ENCODE measurements at places on chromosomes 12 and 14. TPM values are rescaled to one million over a fixed set of nuclear protein-coding genes. Genes with fewer than 3 reads are reported as not detected.

DNA sequence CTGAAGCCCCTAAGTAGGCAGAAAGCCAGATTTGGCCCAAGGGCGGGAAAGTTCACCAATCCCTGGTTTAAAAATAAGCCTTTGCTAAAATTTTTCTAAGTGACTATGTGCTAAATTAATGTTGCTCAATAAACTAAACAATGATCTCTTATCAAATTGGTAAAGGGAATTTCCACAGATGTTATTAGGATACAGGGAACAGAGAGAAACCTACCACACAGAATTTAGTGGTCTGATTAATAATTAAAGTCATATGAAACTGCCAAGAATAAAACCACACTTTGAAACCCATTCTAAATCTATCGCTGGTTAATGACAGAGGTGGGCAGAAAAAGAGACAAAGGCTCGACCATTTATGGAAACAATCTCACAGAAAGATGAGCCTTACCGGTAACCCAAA lies 22.0 kb downstream of the ANAPC5 start:
- no peak for DNase-seq

- no peak for DNase-seq
Observed at GRCh38 chr14:85822236-85822635, 292.3 kb downstream of the FLRT2 start.

GRCh38 chr12:68630598-68630997 lies 19.9 kb downstream of the RAP1B start:
- no peak for DNase-seq

The PTPN6 gene
- total RNA-seq, result 12.4 TPM

- no peak for DNase-seq
Observed at GRCh38 chr12:52679875-52680274, 332 bp downstream of the KRT1 start.

GRCh38 chr12:67754933-67755697 lies 106.6 kb downstream of the DYRK2 start:
- DNase-seq, result no peak

DNA sequence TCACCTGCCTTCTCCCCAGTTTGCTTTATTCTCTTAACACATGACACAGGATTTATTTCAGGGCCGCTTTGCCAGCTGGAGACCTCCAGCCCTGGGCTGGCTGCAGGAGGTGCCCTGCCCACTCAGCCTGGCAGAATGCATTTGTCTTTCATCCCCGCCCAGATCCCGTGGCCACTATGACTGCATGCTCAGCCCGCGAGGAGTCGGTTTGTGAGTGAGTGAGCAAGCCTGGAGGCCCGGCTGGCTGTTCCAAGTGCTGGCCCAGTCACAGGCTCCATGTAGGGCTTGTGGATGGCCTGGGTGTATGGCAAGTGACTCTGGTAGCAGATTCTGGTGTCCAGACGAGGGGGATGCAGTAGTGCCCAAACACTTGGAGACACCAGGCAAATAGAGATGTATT lies 2.1 kb downstream of the TDP1 start:
- no peak for DNase-seq

The BDKRB2 gene
- 6.5 TPM for total RNA-seq

GRCh38 chr12:65860600-65860999 lies 36.3 kb downstream of the HMGA2 start:
- no peak for DNase-seq

DNA sequence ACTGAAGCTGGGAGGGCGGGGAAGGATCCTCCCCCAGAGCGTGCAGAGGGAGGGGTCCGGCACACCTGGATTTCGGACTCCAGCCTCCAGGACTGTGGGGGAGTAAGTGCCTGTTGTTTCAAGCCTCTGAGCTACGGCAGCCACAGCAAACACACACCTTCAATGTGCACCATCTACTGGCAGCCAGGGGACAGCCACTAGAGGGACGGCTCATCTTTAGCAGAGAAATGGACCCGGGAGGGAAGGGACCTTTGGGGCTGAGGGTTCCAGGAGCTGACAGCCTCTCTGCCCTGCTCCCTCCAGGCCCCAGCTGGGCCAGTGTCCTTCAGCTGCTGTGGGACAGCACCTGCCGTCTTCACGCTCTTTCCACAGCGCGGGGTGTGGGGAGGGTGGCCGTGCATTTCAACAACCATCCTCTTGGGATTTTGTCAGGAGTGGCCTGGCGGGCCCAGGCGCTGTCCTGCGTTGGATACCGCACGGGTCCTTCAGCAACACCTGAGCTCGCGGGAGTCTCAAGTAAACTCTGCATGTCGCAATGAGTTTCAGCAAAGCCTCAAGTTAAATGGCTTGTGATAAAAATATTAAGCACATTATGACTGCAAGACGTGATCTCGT lies 209.2 kb upstream of the C14orf180 start:
- no peak for DNase-seq

The CLEC4D gene
- not detected for total RNA-seq

DNA sequence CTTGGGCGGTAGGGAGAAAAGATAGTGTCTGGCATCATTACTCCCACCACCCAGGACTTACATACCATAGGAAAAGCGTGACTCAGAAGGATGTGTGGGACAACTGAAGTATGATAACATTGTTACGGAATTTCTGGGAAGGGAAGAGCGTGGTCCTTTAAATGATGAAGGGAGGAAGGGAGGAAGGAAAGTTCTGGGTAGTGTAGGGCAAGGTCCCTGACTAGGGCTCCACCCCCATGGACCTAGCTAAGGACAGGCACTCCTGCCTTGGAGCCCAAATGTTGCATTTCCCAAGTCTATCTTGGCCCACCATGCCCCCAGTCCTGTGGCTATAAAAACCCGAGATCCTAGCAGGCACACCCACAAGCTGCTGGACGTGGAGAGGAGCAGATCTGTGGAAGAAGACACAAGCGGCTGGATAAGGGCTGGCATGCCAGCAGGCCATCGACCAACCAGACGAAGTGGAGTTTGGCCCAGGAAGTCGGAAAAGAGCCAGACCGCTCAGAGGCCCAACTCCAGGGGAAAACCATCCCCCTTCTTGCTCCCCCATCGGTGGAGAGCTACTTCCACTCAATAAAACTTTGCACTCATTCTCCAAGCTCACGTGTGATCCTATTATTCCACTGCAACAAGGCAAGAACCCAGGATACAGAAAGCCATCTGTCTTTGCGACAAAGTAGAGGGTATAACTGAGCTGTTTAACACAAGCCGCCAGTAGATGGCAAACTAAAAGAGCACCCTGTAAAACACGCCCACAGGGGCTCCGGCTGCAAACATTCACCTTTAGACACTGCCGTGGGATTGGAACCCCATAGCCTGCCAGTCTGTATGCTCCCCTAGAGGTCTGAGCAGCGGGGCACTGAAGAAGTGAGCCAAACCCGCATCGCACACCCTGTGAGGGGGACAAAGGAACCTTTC lies 23.0 kb upstream of the RAB21 start:
- no peak for DNase-seq

DNA sequence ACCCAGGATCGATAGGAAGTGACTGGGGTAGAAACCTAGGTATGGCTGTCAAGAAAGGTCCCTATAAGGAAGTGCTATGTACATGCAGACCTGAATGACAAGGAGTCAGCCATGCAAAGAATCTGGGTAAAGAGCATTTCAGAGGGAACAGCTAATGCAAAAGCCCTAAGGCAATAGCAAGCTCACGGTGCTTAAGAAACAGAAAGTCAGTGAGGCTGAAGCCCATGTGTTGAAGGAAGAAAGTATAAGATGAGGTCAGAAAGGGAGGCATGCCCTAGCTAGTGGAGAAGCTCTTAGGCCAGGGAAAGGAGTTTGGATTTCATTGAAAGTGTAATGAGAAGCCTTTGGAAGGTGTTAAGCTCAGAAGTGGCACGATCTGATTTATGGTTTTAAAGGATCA lies 6.0 kb upstream of the ADCY6 start:
- peak; percentile 96 for DNase-seq

The PELI2 gene
- total RNA-seq, result 1.7 TPM

The LIN52 gene
- 8.4 TPM for total RNA-seq

GRCh38 chr12:94158666-94159065 lies 10.3 kb downstream of the PLXNC1 start:
- DNase-seq, result no peak

The MIP gene
- not detected for total RNA-seq

DNA sequence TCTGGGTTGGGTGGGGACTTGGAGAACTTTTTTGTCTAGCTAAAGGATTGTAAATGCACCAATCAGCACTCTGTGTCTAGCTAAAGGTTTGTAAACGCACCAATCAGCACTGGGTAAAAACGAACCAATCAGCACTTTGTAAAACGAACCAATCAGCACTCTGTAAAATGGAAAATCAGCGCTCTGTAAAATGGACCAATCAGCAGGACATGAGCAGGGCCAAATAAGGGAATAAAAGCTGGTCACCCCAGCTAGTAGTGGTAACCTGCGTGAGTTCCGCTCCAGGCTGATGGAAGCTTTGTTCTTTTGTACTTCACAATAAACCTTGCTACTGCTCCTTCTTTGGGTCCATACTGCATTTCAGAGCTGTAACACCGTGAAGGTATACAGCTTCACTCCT lies 1.7 kb upstream of the ACOT2 start:
- no peak for DNase-seq

- DNase-seq, result peak; percentile 7
Observed at GRCh38 chr14:55638665-55639064, 58.7 kb downstream of the KTN1 start.

The ARHGEF25 gene
- 0.26 TPM for total RNA-seq

DNA sequence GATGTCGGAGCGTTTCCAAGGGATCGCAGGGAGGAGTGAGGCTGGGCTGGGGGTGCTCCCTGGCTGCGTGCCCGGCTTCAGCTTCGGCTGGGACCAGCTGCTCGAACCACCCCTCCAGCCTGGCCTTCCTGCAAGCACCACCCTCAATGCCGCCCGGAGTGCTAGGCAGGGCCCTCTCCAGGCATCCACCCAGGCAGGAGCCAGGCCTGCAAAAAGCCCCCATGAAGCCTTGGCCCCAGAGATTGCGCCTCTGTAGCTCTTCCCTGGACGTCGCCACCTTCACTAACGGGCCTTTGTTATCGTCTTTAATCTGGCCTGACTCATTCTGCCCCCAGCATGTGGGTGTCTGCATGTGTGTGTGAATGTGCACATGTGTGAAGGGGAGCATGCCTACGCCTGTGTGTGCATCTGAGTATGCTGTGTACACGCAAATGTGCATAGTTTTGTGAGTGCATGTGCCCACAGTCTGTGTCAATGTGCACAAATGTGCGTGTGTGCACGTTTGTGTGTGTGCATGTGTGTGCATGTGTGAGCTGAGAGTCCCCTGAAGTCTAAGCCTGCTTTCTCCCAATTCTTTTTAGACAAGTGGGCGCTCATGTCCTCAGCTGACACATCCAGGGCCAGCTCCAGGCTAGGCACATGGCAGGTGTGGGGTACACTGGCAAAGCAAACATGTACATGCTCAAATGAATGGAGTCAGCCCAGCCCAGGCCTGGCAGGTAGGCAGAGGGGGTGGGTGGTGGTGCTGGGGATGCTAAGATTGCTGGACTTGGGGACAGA lies 195.4 kb upstream of the C14orf180 start:
- DNase-seq, result no peak

GRCh38 chr12:10128687-10129086 lies 1.3 kb downstream of the CLEC7A start:
- peak; percentile 14 for DNase-seq

GRCh38 chr14:95431199-95432143 lies 85.0 kb downstream of the SYNE3 start:
- DNase-seq, result peak; percentile 35

The PTPRB gene
- 0.38 TPM for total RNA-seq

The C14orf180 gene
- not detected for total RNA-seq

- DNase-seq, result no peak
Observed at GRCh38 chr12:23600919-23601318, 348.6 kb downstream of the SOX5 start.

DNA sequence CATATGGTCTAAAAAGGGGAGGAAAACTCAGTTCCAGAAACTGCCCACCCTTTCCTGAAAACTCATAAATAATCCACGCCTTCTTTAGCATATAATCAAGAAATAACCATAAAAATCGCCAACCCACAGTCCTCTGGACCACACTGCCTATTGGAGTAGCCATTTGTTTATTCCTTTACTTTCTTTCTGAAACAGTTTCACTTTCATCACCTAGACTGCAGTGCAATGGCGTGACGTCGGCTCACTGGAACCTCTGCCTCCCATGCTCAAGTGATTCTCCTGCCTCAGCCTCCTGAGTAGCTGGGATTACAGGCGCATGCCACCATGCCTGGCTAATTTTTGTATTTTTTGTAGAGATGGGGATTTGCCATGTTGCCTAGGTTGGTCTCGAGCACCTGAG lies 44.2 kb downstream of the CLMN start:
- no peak for DNase-seq

The PTHLH gene
- 82.1 TPM for total RNA-seq

- DNase-seq, result no peak
Observed at GRCh38 chr12:28063355-28063880, 90.9 kb upstream of the PTHLH start.

DNA sequence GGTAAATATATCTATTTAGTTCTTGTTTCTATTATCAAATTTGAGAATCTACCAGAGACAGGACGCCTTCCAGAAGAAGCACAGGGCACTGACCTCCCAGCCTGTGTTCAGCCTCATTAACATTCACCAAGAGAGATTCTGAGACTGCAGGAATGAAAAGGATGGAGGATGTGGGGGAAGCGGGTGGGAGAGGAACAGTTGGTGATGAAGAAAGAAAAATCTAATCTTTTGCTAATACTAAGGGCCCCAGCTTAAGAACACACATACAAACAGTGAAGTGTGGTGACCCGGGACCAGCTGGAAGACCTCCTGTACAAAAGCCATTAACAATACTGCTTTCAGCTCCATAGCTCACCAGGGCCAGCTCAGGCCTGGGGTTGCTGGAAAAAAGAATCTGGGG lies 160.5 kb downstream of the NUAK1 start:
- no peak for DNase-seq

The B4GALNT3 gene
- 8.3 TPM for total RNA-seq

GRCh38 chr14:104639885-104640548 lies 35.4 kb upstream of the TMEM179 start:
- DNase-seq, result peak; percentile 26

The KRT6C gene
- 138 TPM for total RNA-seq

GRCh38 chr14:36514278-36515104 lies 5.5 kb downstream of the NKX2-1 start:
- DNase-seq, result no peak

- peak; percentile 49 for DNase-seq
Observed at GRCh38 chr12:104414581-104415341, 42.0 kb upstream of the CHST11 start.

The RAPGEF3 gene
- total RNA-seq, result 3.9 TPM

GRCh38 chr12:75447691-75448393 lies 32.7 kb upstream of the GLIPR1 start:
- DNase-seq, result peak; percentile 68

GRCh38 chr14:68279777-68280233 lies 460.2 kb downstream of the RAD51B start:
- DNase-seq, result no peak

Measured in bronchial epithelial cell (primary cell).